NCI-H2081 treated with DMSO at 0.1 percent for 48 hours (cell line): ENCODE measurements at places on chromosomes 7 and 10.

- no peak for DNase-seq
These were observed 90.8 kb downstream of the ARMH3 start for GRCh38 chr10:101965075-101965765.

GRCh38 chr7:140326116-140326928 lies 72.0 kb downstream of the SLC37A3 start:
- DNase-seq: no peak

DNA sequence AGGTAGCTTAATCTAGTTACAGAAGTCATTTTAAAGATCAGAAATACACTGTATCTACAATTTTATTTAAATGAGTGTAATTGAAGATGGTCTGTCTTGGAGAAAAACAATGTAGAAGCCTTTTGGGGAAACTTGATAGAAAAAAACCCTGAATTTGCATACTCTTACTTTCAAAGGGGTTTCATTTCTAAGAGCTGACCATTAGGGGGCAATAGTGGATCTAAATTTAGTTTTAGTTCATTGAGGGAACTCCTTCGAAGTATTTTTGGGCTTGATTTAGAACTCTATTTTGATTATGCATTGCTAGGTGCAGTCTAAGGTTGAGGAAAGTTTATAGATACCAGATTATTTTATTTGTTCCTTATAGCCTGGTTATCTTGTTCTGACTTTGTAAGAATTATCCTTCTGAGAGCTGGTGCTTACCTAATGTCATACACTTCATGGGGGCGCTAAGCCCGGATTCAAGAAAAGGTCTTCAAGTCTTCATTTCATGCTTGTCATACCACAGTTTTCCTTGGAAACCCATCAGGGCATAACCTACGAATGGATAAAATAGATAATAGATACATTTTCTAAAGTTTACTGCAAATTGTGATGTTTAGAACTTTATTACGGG lies 69.1 kb upstream of the MXI1 start:
- DNase-seq: no peak

DNA sequence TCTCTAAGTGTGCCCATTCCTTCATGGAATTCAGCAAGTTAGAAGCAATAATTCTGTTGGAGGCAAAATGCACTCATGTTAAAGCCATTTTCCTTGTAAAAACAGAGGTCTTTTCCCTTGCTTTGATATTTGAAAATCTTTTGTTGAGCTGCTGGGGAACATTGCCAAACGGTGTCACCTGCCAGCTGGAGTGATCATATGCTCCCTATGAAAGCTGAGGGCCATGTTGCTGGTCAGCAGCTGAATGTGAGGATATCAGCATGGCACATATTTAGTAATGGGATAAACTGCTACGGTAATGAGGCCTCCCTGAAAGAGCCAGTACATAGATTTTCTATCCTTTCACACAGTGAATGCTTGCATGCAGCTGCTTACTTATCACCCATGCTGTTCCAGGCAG lies 224.3 kb downstream of the THSD7A start:
- DNase-seq: no peak

GRCh38 chr7:27096768-27097514 lies 1.1 kb upstream of the HOXA1 start:
- no peak for DNase-seq

DNA sequence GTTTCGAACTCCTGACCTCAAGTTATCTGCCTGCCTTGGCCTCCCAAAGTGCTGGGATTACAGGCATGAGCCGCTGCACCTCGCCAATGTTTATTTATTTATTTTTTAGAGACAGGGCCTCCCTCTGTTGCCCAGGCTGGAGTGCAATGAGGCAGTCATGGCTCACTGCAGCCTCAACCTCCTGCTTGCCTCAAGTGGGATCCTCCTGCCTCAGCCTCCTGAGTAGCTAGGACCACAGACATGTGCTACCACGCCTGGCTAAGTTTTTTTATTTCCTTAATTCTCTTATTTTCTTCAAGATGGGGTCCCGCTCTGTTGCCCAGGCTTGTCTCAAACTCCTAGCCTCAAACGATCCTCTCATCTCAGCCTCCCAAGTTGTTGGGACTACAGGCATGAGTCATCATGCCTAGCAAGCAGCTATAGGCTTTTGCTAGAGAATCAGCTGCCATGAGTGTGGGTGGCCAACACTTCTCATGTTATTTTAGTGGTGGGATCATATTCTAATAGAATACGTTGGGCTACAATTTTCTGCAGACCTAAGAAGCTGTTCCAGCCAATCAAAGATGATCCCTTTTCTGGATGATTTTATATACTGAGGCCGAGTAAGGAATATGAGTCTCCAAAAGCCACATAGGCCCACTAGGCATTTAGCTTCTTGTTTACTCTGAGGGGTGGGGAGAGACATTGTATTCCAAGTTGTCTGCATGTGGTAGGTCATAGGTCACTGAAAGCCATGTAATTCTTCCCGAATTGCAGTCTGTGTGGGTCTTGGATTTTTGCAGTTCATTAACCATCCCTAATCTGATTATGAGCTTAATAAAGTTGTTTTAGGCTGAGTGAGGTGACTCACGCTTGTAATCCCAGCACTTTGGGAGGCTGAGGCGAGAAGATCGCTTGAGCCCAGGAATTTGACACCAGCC lies 7.6 kb upstream of the TMEM248 start:
- DNase-seq: no peak
